ENCODE measurements at places on chromosomes 5 and 9. TPM values are rescaled to one million over a fixed set of nuclear protein-coding genes. Genes with fewer than 3 reads are reported as not detected.

Gene BTNL8
- total RNA-seq, result not detected

GRCh38 chr5:123810746-123811340 is 298.9 kb downstream of the CSNK1G3 start:
- DNase-seq, result no peak

GRCh38 chr5:107516452-107517184 is 154.1 kb downstream of the EFNA5 start:
- no peak for DNase-seq

DNA sequence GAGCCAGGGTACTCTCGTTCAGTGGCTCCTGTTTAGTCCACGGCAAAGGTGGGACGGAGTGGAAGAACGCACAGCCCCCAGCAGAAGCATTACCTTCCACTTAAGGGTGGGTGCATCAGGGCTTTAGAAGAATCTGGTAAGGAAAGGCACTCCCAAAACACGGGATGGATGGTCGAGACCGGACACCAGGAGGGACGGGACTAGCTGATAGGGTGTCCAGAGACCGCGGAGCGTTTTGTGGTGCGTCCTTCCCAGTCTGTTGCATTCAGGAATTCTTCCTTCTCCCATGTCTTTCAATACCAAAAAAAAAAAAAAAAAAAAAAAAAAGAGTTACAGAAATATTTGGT is 545 bp upstream of the CTSV start:
- DNase-seq, result no peak

Gene FAM153A
- total RNA-seq, result 10.1 TPM

Gene FBN2
- 20.1 TPM for total RNA-seq

DNA sequence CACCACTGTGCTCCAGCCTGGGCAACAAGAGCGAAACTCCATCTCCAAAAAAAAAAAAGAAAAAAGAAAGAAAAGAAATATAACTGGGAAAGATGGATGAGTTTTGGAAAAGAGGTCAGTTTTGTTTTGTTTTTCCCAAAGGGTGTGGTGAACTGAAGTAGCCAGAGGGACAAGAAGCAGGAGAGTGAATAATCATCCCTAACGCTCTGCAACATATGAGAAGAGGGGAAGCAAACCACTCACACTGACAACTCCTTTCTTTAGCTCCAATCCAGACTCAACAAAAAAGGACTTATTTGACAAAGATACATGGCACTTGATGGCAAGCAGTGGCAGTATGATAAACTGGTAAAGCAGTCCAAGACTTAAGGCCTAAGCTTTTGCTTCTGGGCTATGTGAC is 176.1 kb upstream of the HMHB1 start:
- no peak for DNase-seq

Gene GDA
- total RNA-seq, result 0.91 TPM

DNA sequence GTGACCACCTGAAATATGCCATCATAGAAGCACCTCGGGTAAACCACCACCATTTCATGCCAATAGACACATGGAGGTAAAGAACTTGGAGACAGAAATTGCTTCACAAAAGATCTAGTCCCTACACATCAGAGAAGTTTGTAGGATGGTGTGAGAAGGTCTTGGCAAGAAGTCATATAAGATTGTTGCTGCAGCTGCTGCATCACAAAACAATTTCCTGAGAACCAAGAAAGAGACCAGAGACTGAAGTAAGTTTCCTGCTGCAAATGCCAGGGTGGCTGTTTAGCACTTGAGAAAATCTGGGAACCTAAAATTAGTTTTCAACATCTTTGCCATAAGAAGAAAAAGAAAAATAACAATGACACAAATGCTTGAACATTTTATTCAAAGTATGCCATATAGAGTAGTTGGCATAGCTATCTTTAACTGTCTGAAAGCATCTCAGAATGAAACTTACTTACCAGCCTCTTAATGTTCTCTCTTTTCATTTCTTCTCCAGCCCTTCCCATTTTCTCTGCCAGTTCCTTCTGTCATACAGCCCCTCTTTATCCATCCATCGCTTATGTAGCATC is 114.3 kb downstream of the KCTD16 start:
- no peak for DNase-seq

GRCh38 chr5:174239718-174240117 is 194.2 kb downstream of the NSG2 start:
- DNase-seq, result no peak

GRCh38 chr9:90640361-90640760 is 2.3 kb downstream of the DIRAS2 start:
- DNase-seq, result no peak

DNA sequence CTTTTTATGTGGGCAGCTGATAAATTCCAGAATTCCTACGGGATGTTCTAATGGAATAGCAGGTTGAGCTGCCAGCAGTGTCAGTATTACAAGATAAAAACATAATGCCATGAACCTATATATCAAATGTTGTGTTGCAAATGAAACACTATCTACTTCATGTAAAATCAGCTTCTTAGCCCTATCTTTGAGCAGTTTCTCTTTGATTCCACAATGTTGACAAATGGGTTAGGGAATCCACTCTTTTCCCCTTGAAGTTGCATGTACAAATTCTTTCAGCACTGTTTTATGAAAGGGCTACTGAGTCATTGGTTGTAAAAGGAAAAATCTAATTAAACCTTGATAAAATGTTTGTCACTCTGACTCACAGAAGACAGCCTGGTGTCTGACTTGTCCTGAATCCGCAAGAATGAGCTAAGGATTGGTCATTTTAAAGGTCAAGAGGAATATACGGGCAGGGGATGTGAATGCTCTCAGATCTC is 950.6 kb upstream of the NUDT12 start:
- no peak for DNase-seq

GRCh38 chr5:135813758-135814157 is 20.7 kb upstream of the SLC25A48 start:
- no peak for DNase-seq

Gene QRFP
- not detected for total RNA-seq

DNA sequence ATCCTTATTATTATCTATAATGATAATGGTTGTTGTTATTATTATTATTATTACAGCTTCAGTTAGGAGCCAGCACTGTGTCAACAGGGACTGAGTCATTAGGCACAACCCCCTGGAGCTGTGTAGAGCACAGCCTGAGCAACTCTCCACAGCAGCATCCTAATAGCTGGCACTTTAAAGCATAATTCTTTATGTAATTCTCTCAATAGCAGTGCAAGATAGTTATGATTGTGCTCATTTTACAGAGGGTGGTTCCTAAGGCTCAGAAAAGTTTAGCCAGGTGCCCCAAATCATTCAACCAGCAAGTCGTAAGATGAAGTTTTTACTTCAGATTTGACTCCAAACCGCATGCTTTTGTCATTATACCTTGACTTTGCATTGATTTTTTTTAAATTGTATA is 390.3 kb downstream of the ANXA1 start:
- no peak for DNase-seq

DNA sequence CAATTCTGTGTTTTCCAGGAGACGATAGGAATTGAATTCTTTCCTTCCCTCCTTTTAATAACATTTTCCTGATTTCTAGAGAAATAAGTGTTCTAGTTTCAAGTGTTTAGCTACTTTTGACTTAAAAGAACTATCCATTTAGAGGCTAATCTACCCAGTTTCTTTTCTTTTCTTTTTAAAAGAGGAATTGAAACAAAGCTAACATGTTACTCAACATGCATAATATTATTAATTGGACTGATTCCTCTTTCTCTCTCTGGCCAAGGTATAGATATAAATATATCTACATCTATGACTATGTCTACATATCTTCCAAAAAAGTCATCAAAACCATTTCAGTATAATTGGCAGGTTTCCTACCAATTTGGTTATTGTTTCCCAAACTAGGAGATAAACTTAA is 309.8 kb downstream of the TRPM3 start:
- no peak for DNase-seq

DNA sequence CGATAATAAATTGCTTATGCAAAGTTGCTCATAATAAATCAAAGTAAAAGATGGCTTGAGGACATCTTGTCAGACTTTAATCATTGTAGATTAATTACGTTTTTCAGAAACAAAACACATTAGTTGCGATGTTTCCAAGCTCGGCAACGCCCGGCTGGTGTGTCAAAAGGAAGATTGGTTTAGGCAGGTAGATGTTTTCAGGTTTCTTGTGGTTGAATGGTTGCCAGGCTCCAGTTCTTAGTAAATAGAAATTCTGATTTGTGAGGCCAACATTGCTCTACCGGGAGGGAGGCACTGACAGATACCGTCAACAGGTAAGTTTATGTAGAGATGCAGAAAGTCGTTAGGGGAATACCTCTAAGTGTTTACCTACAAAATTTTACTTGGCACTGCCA is 280.3 kb downstream of the NPR3 start:
- no peak for DNase-seq

- no peak for DNase-seq
Measured at GRCh38 chr9:106911951-106912350, 49.0 kb downstream of the ZNF462 start.

DNA sequence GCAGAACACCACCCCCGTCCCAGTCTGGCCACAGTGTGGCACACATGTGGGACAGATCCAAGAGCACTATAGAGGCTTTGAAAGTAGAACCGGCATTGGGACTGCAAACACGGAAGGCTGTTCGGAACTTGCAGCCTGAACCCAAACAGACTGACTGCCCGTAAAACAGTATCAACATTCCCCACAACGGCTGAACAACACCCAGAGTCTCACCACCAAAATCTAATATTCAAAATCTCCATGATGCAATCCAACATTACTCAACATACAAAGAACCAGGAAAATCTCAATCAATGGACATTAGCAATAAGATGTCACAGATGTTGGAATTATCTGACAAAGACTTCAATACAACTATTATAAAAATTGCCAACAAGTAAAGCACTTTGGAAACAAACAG is 82.3 kb downstream of the ROR2 start:
- no peak for DNase-seq
